ENCODE measurements at places on chromosomes 2 and 18. TPM values are rescaled to one million over a fixed set of nuclear protein-coding genes. Genes with fewer than 3 reads are reported as not detected.

Gene ORC2
- 28.2 TPM for total RNA-seq

- H3K4me3 ChIP-seq = no peak overlapping the region
- DNase-seq = no peak
- H3K4me1 ChIP-seq = peaks cover 9% of the 10 kb centered on the region
- H3K36me3 ChIP-seq = peaks cover 12% of the 10 kb centered on the region
Measured at GRCh38 chr2:18047213-18047611, 168.7 kb downstream of the KCNS3 start.

DNA sequence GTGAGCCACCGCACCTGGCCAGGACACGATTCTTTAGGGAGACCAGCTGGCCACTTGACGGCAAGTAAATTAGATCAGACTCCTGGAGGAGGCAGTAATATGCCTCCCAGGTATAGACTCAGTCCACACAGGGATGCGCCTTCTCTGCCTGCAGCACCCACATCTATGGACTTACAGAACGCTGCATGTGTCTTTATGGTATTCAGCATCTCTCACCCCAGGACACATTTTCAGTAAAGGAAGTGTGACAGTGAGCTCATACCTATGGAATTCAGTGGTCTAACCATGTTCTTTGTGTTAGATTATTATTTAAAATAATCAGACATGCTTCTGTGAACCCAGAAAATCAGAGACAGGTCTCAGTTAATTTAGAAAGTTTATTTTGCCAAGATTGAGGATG, 5.9 kb upstream of the NARS1 start:
- H3K4me1 ChIP-seq = peaks cover 4% of the 10 kb centered on the region
- no peak overlapping the region for H3K4me3 ChIP-seq
- H3K27ac ChIP-seq = no peak overlapping the region
- DNase-seq = no peak

Gene RFTN2
- 2.5 TPM for total RNA-seq

Gene IL36G
- total RNA-seq = not detected

Measured in glutamatergic neuron (in vitro differentiated cells).